ENCODE measurements at places on chromosomes 5 and 9. TPM values are rescaled to one million over a fixed set of nuclear protein-coding genes. Genes with fewer than 3 reads are reported as not detected.

Gene PDE6A
- total RNA-seq, result not detected

Gene TPPP
- not detected for total RNA-seq

Gene EDIL3
- total RNA-seq, result not detected

Gene ASS1
- 3.2 TPM for total RNA-seq

- no peak overlapping the region for H3K27ac ChIP-seq
- peaks cover 2% of the 10 kb centered on the region for H3K27me3 ChIP-seq
- H3K36me3 ChIP-seq, result no peaks in the 10 kb centered on the region
- no peak for DNase-seq
- H3K4me1 ChIP-seq, result no peaks in the 10 kb centered on the region
- H3K4me3 ChIP-seq, result no peak overlapping the region
Measured at GRCh38 chr5:88390481-88390880, 121.8 kb upstream of the TMEM161B start.

DNA sequence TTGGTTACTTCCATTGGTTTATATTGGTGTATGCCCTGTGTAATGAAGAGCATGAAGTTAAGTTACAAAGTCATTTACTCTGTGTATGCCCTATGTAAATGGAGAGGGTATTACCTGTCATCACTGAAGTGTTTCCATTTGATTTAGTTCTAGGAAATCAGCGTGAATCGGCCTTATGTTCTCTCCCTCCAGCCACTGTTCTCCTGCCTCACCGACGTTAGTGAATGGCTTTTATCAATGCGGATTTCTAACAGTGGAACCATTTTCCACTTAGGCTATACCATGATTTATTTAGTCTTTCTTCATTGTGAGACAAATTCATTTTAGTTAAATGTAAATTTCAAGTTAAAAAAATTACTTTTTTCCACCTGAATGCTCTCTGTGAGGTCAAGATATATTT, 327.0 kb upstream of the ADCY2 start:
- no peaks in the 10 kb centered on the region for H3K4me1 ChIP-seq
- H3K27ac ChIP-seq, result no peak overlapping the region
- no peaks in the 10 kb centered on the region for H3K27me3 ChIP-seq

DNA sequence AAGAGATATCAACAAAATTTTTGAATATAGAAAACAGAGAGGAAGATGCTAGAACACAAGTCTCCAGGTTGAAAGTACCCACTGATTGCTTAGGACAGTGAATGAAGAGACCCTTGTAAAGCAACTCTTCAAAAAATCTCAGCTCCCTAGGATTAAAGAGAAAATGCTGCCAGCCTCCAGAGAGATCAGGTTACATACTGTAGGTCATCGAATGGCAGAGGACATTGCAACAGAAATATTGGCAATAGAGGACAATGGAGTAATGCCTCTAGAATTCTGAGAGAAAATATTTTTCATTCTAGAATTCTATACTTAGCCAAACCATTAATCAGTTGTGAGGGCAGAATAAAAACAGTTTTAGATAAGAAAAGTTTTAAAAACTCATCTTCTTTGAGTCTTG, 43.1 kb upstream of the ELL2 start:
- H3K36me3 ChIP-seq, result no peaks in the 10 kb centered on the region
- H3K4me3 ChIP-seq, result no peak overlapping the region
- H3K27ac ChIP-seq, result no peak overlapping the region
- H3K4me1 ChIP-seq, result no peaks in the 10 kb centered on the region

GRCh38 chr5:91865915-91866314, 482.8 kb upstream of the ARRDC3 start:
- H3K36me3 ChIP-seq, result no peaks in the 10 kb centered on the region
- H3K27ac ChIP-seq, result no peak overlapping the region
- no peak overlapping the region for H3K4me3 ChIP-seq
- no peaks in the 10 kb centered on the region for H3K27me3 ChIP-seq

- H3K4me1 ChIP-seq, result peaks cover 6% of the 10 kb centered on the region
- H3K4me3 ChIP-seq, result no peak overlapping the region
- H3K27ac ChIP-seq, result no peak overlapping the region
Measured at GRCh38 chr5:146428658-146429057, 18.5 kb upstream of the TCERG1 start.

DNA sequence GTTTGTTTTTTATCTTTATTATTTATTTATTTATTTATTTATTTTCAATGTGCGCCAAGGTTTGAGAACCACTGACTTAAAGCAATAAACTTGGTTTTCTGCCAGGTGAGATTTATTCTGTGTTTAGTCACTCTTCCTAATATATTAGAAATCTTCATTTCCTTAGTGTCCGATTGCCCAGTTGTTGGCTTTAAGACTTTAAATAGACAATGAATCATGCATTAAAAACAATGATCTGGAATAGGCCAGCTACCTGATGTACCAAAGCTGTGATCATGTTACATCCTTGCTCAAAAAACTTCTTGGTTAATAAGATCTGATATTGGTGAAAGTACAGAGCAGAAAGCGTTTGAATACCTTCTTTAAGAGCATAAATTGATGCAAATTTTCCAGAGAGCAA, 52.1 kb upstream of the ERBIN start:
- H3K4me1 ChIP-seq, result no peaks in the 10 kb centered on the region
- H3K27ac ChIP-seq, result no peak overlapping the region
- peaks cover 1% of the 10 kb centered on the region for H3K36me3 ChIP-seq
- no peak for DNase-seq

DNA sequence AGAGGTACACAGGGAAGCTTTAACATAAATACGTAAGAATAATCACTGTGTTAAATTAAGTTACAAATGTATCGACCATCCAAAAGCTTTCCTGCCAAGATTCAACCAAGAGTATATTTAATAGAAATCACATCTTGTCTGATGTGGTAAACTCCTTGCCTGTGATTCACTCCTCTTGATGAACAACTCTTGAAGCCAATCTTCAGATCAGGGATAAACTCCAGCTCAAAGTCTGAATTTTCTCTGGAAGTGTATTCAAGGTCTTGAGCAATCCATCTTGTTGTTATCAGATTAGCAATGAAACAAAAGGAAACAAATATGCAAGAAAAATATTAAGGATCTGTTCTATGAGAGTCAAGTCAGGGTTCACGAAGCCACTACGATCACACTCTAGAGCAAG, 170.0 kb upstream of the ADAMTS16 start:
- DNase-seq, result peak; percentile 6
- H3K4me1 ChIP-seq, result no peaks in the 10 kb centered on the region
- no peaks in the 10 kb centered on the region for H3K27me3 ChIP-seq
- no peak overlapping the region for H3K27ac ChIP-seq
- H3K36me3 ChIP-seq, result no peaks in the 10 kb centered on the region

- peaks cover 39% of the 10 kb centered on the region for H3K27me3 ChIP-seq
- no peak within 1 kb of the TSS for H3K27ac ChIP-seq
- H3K36me3 ChIP-seq, result no peaks in the 10 kb centered on the region
- H3K4me1 ChIP-seq, result peaks cover 26% of the 10 kb centered on the region
- peak within 1 kb of the TSS; percentile 77 for H3K4me3 ChIP-seq
- peak; percentile 72 for DNase-seq
Measured at GRCh38 chr9:124776954-124777648, at the start of gene OLFML2A. OLFML2A (plus strand) TSS chr9:124777133; CDS start chr9:124777271, 138 bp downstream.

DNA sequence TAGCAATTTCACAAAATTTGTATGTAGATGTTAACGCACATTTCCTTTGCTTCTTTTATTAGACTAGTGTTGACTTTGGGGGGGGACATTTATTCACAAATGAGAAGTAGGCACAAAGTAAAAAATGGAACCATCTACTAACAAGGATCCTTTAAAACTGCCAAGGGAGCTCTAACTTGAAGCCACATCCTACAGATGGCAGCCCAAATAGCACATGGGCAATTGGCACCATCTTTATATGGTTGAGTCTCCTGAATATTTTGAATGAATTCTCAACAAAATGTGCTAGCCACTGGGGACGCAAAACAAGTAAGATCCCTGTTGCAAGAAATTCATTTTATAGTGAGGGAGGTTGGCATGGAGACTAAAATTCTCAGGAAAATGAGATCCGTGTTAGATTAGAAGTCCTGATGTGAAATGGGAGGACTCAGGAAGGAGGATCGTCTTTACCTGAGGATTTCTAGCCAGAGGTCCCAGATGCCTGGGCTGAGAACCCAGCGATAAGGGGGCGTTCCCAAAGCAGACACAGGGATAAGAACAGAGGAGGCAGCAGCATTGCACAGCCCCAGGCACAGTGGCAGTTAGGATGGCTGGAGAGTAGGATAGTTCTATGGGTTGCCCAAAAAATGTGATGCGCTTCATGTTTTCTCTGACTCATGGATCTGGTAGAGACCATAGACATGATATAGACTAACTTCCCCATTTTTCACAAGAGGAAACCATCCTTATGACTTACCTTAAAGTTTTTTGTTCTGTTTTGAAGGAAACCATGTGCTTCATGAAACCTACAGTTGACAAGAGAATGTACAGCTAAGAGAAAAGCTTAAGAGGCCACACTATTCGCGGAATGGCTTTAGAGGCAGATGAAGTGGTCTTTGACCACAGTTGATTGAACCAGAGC, 37.4 kb downstream of the C9orf152 start:
- no peaks in the 10 kb centered on the region for H3K27me3 ChIP-seq
- peaks cover 54% of the 10 kb centered on the region for H3K36me3 ChIP-seq
- no peak overlapping the region for H3K4me3 ChIP-seq
- DNase-seq, result no peak
- peaks cover 42% of the 10 kb centered on the region for H3K4me1 ChIP-seq

- H3K4me3 ChIP-seq, result no peak overlapping the region
- H3K4me1 ChIP-seq, result no peaks in the 10 kb centered on the region
- no peak overlapping the region for H3K27ac ChIP-seq
- no peak for DNase-seq
Measured at GRCh38 chr9:76732341-76732958, 31.8 kb upstream of the PCA3 start.

DNA sequence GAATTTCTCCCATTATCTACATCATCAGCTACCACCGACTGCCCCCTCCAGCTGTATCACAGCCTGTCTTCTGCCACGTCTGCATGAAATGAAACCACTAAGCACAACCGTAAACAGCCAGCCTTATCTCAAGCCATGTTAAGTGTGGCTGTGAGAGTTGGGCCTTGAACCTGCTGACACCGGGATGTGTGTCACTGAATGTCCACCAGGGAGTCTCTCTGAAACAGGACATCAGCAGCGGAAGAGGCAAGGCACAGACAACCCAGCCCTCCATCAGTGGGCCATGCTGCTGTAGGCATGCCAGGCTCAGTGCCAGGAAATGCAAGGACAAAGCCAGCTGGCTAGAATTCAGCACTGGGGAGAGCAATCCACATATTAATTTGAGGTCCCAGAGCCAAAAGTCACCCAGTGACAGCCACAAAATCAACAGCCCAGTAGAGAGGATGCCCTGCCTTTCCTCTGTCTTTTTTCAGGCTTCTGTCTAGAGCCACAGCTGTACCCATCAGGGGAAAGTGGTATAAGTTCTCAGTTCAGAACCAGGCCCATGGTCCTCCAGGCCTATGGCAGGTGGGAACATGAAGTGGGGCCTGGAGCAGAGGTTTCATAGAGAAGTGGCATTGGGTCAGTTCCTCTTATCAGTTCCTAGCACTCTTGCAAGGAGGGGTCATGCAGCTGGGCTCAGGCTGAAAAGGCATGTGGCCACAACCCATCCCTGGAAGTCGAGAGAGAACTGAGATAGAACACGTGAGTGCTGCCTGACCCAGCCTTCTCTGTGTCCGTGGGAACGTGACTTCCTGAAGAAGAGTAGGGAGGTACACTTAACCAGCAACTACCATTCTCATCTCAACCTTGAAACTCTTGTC, 199.4 kb downstream of the ESM1 start:
- no peak overlapping the region for H3K27ac ChIP-seq
- no peaks in the 10 kb centered on the region for H3K4me1 ChIP-seq
- peaks cover 18% of the 10 kb centered on the region for H3K27me3 ChIP-seq
- peaks cover 2% of the 10 kb centered on the region for H3K36me3 ChIP-seq
- peak; percentile 47 for DNase-seq

- peaks cover 2% of the 10 kb centered on the region for H3K4me1 ChIP-seq
- no peak for DNase-seq
Measured at GRCh38 chr5:136208916-136209315, 16.0 kb upstream of the SMIM32 start.

All from activated CD4-positive, alpha-beta T cell treated with anti-CD3 and anti-CD28 coated beads, Interleukin-2, amount 10 ng/mL, durations not matched to agents 24 days and 14 days (primary cell).